Activated CD4-positive, alpha-beta memory T cell treated with anti-CD3 and anti-CD28 coated beads for 36 hours (primary cell): ENCODE measurements at places on chromosomes 16 and 17.

DNA sequence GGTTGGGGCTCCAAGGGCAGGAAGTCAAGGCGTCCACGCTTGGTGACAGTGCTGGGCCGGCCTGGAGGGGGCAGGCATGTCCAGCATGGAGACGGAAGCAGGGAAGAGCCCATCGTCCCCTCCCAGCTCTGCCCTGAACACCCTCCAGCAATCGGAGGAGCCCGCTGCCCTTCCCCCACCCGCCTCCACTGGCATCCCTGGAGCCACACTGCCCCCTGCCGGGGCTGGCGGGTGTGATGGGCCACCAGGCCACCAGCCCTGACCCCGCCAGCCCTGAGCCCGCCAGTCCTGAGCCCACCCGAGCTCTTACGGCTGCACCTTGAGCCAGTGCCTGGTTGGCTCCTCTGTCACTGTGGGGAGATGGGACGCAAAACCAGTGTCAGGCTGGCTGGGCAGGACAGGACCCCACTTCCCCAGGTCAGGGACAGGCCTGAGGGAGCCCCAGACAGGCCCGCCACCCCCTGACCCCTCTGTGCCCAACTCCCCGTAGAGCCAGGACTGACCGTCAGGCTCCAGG is 4.1 kb upstream of the CDH15 start:
- DNase-seq: peak; percentile 89

DNA sequence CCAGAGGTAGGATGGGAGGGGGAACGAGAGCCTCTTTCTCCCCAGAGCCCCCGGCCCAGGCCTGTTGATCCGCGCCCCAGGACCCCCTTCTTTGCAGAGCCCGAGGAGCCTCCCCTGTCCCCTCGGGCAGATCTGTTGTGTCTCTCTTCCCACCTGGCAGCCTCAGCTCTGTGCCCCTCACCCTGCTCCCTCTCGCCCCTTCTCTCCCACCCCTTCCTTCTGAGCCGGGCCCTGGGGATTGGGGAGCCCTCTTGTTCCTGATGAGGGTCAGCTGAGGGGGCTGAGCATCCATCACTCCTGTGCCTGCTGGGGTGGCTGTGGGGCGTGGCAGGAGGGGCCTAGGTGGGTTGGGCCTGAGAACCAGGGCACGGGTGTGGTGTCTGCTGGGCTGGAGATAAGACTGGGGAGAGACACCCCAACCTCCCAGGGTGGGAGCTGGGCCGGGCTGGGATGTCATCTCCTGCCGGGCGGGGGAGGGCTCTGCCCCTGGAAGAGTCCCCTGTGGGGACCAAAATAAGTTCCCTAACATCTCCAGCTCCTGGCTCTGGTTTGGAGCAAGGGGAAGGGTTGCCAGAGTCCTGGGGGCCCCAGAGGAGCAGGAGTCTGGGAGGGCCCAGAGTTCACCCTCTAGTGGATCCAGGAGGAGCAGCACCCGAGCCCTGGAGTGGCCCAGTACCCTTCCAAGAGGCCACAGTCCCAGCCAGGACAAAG is 65.4 kb downstream of the MRC2 start:
- no peak for DNase-seq

- DNase-seq: no peak
Observed at GRCh38 chr17:10051112-10051511, 146.0 kb upstream of the RCVRN start.

DNA sequence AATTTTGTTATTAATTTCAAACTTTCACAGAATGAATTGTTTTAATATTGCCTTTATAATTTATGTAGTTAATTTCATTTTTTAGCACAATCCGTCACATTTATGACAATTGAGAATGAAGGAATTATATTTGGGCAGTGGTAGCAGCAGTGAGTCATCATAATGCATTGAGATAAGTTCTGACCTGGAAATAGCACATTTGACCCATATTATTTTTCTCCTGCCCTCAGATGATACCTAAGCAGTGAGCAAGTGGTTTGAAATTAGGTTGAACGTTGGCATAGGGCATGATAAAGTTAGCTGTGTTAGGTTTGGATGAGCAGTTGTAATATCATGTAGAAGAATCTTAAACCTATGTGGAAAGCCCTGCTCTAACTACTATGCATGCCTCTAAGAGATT is 1431.3 kb upstream of the CDH8 start:
- DNase-seq: no peak

- no peak for DNase-seq
Observed at GRCh38 chr17:44887971-44888954, 11.0 kb downstream of the EFTUD2 start.

- no peak for DNase-seq
Observed at GRCh38 chr16:23064639-23065038, 84.6 kb downstream of the USP31 start.

DNA sequence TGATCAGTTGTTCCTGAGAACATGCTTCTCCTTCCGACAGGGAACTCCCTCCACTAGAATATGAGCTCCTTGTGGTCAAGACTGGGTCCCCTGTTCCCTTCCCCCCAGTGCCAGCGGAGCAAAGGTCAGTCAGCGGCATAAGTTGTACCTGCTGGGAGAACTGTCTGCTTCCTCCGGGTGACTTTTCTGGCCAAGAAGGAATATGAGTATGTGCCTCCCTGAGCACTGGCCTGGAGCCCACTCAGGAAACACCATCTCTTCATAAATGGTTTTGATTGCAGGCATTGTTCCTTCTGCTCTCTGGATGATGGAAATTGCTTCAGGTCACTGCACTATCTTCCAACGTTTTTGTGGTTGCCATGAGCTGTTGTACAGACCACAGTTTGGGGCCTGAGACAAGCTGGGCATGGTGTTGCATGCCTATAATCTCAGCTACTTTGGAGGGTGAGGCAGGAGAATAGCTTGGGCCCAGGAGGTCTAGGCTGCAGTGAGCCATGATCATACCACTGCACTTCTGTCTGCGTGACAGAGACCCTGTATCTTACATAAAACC is 2.9 kb upstream of the P4HB start:
- no peak for DNase-seq

GRCh38 chr17:41013181-41013580 is 4.3 kb upstream of the KRTAP3-1 start:
- DNase-seq: no peak

- no peak for DNase-seq
Observed at GRCh38 chr17:15393414-15393813, 52.0 kb upstream of the TEKT3 start.

GRCh38 chr17:60147553-60148223 is 2.1 kb upstream of the CA4 start:
- no peak for DNase-seq

DNA sequence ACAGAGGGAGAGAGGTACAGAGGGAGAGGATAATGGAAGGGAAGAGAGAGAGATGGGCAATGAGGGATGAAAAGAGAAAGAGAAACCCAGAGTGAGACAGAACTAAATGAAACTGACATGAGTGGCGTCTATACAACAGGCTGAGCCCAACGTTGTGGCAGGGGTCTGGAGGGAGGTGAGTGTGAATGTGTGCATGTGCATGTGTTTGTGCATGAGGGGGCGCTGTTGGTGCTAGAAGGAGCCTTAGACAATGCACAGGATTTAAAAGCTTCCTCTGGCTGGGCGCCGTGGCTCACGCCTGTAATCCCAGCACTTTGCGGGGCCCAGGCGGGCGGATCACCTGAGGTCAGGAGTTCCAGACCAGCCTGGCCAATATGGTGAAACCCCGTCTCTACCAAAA is 454.8 kb upstream of the CDH11 start:
- DNase-seq: no peak

DNA sequence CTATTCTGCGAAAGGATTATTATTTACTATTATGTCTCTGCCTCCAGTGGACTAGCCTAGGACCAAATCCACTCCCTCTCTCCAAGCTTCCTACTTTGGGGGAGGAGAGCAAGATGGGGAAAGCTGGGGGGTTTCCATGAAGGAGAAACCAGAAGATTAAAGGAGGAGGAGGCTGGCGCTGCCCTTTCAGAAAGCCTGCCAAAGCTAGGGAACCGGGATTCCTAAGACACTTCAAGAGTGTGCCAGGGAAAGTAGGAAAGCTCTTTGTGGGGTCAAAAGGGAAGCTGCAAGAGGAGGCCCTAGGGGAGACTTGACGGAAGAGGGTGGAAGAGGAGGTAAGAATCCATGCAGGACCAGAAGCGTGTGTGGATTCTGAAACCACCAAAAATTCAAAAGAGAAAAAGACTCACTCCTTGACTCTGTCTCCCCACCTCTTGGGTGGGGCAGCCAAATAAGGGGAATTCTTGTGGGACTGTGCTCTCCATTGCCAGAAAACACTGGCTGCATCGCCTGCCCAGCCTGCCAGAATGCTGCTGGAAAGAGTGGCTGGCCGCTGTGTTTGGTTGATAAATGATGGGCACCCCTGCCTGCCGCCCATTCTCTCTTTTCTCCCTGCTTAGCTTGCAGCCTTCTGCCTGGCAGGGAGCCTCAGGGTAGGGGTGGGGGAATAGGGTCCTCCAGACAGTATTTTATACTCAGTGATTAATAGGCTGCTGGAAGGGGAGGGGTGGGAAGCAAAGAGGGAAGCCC is 11.8 kb upstream of the KAT7 start:
- DNase-seq: no peak

GRCh38 chr16:57036315-57036714 is 47.0 kb downstream of the NLRC5 start:
- DNase-seq: no peak

- DNase-seq: no peak
Observed at GRCh38 chr16:67965668-67966548, 2.5 kb downstream of the SLC12A4 start.

DNA sequence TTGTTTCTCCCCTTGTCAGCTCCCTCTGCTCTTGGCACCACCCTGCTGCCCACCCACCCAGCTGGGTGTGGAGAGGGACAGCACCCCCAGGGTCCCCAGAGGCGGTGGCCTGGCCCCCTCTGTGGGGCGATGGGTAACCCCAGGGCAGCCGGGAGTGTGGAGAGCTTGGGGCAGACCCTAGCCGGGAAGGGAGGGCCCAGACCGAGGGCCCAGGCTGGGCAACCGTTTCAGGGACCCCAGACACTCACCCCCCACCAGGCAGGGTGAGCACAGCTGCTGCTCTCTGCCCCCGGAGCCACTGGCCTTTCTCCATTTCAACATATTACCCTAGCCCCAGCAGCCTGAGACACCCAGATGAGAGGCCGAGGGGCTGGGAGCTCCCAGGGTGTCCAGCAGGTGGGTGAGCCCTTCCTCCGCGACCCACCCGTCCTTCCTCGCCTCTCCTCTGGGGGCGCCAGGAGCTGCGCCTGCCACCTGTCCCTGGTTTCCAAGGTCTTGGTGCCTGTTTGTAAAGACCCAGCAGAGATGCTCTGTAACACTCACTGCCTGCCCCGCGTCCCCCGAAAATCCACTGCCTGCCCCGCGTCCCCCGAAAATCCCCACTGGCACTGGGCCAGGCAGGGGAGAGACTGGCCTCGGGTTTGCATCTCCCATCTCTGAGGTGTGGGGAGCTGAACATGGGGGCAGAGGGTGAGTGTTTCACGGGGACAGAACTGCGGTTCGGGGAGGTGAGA is 45.4 kb downstream of the BAHCC1 start:
- DNase-seq: no peak

- DNase-seq: no peak
Observed at GRCh38 chr16:89113152-89113547, 19.5 kb downstream of the ACSF3 start.

- no peak for DNase-seq
Observed at GRCh38 chr17:78249818-78250806, 18.7 kb downstream of the TMEM235 start.

GRCh38 chr17:36972186-36972700 is 23.5 kb downstream of the AATF start:
- no peak for DNase-seq

- DNase-seq: no peak
Observed at GRCh38 chr17:77437017-77437416, 296.2 kb downstream of the SEC14L1 start.

GRCh38 chr16:85508993-85509392 is 104.1 kb upstream of the GSE1 start:
- no peak for DNase-seq

GRCh38 chr17:39928858-39929645 is 1.5 kb downstream of the LRRC3C start:
- DNase-seq: no peak

DNA sequence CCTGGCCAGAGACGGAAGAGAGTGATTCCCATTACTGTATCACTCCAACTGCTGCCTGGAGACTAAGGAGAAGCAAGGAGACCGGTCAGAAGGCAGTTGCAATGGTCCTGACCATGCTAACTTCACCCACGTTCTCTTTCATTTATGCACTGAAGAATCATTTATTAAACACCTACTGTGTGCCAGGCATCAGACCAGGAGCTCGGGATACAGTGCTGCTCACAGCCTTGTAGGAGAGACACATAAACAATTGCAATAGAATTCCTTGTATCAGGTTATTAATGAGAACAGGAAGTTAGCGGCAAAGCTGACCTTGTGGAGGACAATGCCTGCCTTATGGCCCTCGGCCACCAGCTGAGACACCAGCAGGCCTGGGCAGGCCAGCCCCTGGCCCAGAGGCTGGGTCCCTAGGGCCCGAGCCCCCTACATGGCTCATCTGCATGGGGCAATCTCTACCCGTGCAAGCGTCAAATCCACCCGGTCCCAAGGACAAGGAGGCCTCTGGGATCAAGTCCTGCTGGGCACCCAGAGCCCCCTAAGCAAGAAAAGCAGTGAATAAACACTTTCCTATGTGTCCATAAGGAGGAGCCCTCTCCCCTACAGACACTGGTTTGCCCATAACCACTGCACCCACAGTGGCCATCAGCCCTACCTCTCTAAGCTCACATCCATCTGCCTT is 8.6 kb upstream of the ENPP7 start:
- no peak for DNase-seq
